HFFc6 (cell line): ENCODE measurements at places on chromosomes 3 and 15. TPM values are rescaled to one million over a fixed set of nuclear protein-coding genes. Genes with fewer than 3 reads are reported as not detected.
A peak's percentile ranks its signal among the peaks of the same experiment; 100 is the strongest.

The ZNF197 gene
- 11.0 to 12.3 TPM (median 12.0 TPM) in 3 replicates for total RNA-seq

DNA sequence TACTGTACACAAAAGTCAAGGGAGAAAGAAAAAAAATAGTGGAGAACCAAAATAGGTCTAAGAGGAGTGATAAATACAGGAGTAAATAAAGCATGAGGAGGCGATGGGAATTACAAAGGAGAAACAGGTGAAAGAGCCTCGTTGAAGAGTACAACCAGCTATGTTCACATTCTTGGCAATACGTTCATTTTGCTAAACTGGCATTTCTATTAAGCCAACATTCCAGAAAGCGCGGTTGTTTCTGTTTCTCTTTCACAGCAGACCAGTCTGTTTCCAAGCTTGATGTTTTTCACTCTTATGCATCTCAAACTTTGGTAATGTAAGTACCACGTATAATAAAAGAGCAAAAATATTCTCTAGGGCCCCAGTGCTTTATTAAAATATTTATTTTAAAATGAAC lies 74.5 kb downstream of the NSUN3 start:
- peaks cover 3% of the 10 kb centered on the region; the same call in 1 of the 2 replicates for H3K27me3 ChIP-seq
- H3K4me3 ChIP-seq = no peak overlapping the region; the same call in 1 of the 2 replicates
- no peak for DNase-seq
- H3K36me3 ChIP-seq = no peaks in the 10 kb centered on the region
- no peak overlapping the region for H3K27ac ChIP-seq

GRCh38 chr15:71199384-71200351 lies 84.4 kb downstream of the THSD4 start:
- DNase-seq = no peak
- no peak overlapping the region for H3K4me3 ChIP-seq
- no peaks in the 10 kb centered on the region; the same call in 1 of the 2 replicates for H3K27me3 ChIP-seq
- H3K4me1 ChIP-seq = peaks cover 36% of the 10 kb centered on the region
- H3K27ac ChIP-seq = no peak overlapping the region

DNA sequence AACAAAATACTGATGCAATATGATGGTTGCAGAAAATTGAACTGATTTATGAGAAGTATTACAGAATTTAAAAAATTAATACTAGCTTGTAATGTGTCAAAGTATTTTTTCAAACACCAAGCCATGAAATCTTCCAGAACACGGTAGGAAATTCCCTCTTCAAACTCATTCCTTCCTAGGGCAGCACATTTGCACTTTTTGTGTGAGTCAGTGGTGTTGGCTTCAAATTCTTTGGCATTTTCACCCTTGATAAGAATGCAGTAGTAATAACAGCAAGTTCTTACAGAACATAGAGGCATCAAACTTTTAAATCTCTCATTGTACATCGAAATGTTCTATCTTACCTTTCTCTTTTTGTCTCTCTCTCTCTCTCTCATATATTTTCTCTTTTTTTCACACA lies 191.8 kb downstream of the CGGBP1 start:
- peaks cover 17% of the 10 kb centered on the region for H3K4me1 ChIP-seq
- no peaks in the 10 kb centered on the region for H3K27me3 ChIP-seq
- DNase-seq = peak; percentile 4

DNA sequence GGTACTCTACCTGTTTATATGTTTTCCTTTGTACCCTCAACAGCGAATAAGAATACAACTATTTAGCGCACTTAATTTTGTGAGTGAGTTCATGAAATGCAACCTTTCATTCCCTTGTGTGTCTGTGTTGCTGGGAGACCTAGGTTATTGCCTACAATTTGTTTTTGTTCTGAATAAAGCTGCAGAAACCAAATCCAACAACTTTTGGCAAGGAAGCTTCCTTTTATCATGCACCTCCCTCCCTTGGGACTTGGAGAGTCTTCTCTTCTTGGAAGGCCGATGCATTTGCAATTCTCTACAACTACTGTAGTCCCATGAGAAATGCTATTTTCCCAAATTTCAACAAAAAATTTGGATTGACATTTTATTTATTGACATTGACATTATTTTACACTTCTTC lies 1002.4 kb upstream of the CADM2 start:
- H3K4me3 ChIP-seq = no peak overlapping the region
- no peaks in the 10 kb centered on the region; the same call in 1 of the 2 replicates for H3K27me3 ChIP-seq
- H3K27ac ChIP-seq = no peak overlapping the region
- no peaks in the 10 kb centered on the region for H3K4me1 ChIP-seq
- no peaks in the 10 kb centered on the region for H3K36me3 ChIP-seq

DNA sequence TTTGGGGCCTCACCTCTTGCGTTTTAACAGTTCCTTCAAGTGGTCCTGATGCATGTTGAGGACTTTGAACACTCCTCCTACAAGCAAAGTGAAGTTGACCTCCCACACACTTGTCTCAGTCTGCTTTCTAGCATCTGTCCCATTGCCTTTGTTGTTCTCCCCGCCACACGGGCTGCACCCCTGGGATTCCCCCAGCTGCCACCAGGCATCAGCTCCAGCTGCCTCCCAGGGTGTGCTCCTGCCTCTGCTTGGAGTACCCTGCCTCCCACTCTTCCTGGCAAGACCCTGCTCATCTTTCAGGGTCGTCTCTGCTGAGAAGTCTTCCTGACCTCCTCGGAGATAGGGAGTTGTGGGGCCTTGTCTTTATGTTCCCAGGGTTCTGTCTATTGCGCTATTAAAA lies 52.2 kb downstream of the IGF1R start:
- no peak for DNase-seq
- H3K27me3 ChIP-seq = no peaks in the 10 kb centered on the region
- peaks cover 33% of the 10 kb centered on the region for H3K4me1 ChIP-seq

DNA sequence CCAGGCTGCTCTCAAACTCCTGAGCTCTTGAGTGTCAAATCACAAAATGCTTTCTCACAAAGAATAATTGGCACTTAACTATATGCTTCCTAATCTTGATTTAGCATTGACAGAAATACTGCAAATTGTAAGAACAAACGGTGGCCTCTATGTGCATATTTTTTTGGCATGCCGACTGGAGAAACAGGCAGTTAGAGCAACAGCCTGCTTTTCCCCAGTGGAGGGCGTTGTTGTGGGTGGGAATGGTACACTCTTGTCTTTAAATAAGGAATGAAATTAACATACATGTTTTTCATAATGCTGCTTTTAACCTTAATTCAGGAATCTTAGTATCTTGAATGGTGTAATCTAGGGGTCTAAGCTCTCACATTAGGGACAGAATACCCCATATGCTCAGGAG lies 31.1 kb upstream of the SV2B start:
- peaks cover 5% of the 10 kb centered on the region for H3K27me3 ChIP-seq
- H3K36me3 ChIP-seq = no peaks in the 10 kb centered on the region
- no peak overlapping the region for H3K4me3 ChIP-seq

The GOLGA8G gene
- not detected in 3 replicates for total RNA-seq

DNA sequence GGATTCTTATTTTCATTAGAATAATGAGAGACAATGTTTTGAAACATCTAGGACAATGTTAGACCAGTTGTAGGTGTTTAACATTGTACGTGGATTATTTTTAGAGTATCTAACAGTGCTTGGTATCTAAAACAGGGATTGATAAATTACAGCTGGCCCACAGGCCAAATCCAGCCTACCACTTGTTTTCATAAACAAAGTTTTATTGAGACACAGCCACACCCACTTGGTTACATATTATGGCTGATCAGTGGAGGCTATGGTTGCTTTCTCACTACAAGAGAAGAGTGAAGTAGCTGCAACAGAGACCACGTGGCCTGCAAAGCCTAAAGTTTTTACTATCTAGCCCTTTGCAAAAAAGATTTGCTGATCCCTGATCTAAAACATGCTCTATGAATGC lies 223.1 kb upstream of the CTNNB1 start:
- no peak for DNase-seq
- H3K4me1 ChIP-seq = peaks cover 14% of the 10 kb centered on the region; the same call in 1 of the 2 replicates
- no peak overlapping the region for H3K4me3 ChIP-seq
- peaks cover 1% of the 10 kb centered on the region for H3K27me3 ChIP-seq
- H3K27ac ChIP-seq = no peak overlapping the region

The RAD51 gene
- total RNA-seq = 6.5 and 15.9 TPM in 2 replicates

The GOLGA6L9 gene
- 0.55 to 0.87 TPM (median 0.80 TPM) in 3 replicates for total RNA-seq

The ANKUB1 gene
- total RNA-seq = not detected in 3 replicates

The ZNF80 gene
- not detected in 3 replicates for total RNA-seq

GRCh38 chr3:9986230-9986725 lies 363 bp downstream of the EMC3 start:
- peaks cover 10% of the 10 kb centered on the region for H3K4me1 ChIP-seq
- H3K4me3 ChIP-seq = peak overlapping the region; percentile 97

DNA sequence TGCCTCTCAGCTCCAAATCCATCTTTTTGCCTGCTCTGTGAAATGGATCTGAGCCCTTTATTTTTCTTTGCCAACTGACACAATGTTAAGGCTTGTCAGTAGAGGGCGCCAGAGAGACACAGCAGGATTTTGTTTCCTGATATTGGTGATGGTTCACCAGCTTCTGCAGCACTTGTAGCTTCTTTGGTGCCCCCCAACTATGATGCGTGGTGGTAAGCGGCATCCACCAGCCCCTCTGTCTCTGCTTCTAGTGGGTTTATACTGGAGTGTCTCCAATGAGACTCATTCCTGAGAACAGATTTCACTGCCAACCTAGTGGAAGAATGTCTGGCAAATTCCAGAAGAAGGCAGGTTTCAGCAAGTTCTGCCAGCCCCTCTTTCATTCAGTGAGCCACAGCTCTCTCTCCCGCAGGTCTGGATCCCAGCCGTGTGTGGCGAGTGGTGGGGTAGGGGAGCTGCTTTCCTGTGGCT lies 471.9 kb upstream of the FRG2C start:
- H3K27ac ChIP-seq = no peak overlapping the region
- DNase-seq = peak; percentile 35
- H3K4me1 ChIP-seq = no peaks in the 10 kb centered on the region

- no peaks in the 10 kb centered on the region for H3K4me1 ChIP-seq
- H3K27me3 ChIP-seq = peaks cover 3% of the 10 kb centered on the region
- H3K36me3 ChIP-seq = 0 out of 2 replicates have a peak, but pooled peaks cover 4% of the 10 kb centered on the region
- H3K27ac ChIP-seq = no peak overlapping the region
- no peak for DNase-seq
- H3K4me3 ChIP-seq = no peak overlapping the region
These were observed 4.6 kb upstream of the CPB1 start for GRCh38 chr3:148823026-148823425.

DNA sequence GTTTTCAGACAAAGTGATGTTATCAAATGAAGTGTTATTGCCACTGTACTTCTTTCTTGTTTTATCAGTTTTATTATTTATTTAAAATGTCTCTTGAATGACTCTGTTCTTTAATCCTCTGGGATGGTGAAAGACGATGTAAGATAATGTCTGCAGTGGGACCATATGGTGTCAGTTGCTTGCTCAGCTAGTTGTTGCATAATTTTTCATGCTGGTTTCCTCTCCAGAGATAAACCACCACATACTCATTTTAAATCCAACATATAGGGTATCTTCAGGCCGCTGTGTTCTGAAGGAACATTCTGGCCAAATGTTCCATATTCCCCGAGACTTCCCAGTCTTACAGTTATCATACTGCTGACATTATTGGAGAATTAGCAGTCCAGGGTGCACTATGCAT lies 75.9 kb downstream of the GABRG3 start:
- no peaks in the 10 kb centered on the region for H3K4me1 ChIP-seq
- DNase-seq = no peak
- no peaks in the 10 kb centered on the region for H3K36me3 ChIP-seq
- H3K4me3 ChIP-seq = no peak overlapping the region
- H3K27me3 ChIP-seq = peaks cover 2% of the 10 kb centered on the region; the same call in 1 of the 2 replicates
- no peak overlapping the region for H3K27ac ChIP-seq

The GRM2 gene
- total RNA-seq = not detected in 2 replicates

- no peaks in the 10 kb centered on the region for H3K4me1 ChIP-seq
- no peak for DNase-seq
- H3K27ac ChIP-seq = no peak overlapping the region
- peaks cover 25% of the 10 kb centered on the region for H3K27me3 ChIP-seq
These were observed 36.2 kb downstream of the RASGRF1 start for GRCh38 chr15:79054350-79054749.

The PLSCR2 gene
- total RNA-seq = not detected in 3 replicates

- no peak overlapping the region for H3K27ac ChIP-seq
- H3K36me3 ChIP-seq = peaks cover 6% of the 10 kb centered on the region; the same call in 1 of the 2 replicates
- no peak for DNase-seq
- H3K4me1 ChIP-seq = peaks cover 8% of the 10 kb centered on the region
These were observed 18.3 kb downstream of the STIMATE start for GRCh38 chr3:52879090-52879489.
